Thoracic aorta (tissue), 2 donors: ENCODE measurements at places on chromosomes 7 and 10. TPM values are rescaled to one million over a fixed set of nuclear protein-coding genes. Genes with fewer than 3 reads are reported as not detected.

DNA sequence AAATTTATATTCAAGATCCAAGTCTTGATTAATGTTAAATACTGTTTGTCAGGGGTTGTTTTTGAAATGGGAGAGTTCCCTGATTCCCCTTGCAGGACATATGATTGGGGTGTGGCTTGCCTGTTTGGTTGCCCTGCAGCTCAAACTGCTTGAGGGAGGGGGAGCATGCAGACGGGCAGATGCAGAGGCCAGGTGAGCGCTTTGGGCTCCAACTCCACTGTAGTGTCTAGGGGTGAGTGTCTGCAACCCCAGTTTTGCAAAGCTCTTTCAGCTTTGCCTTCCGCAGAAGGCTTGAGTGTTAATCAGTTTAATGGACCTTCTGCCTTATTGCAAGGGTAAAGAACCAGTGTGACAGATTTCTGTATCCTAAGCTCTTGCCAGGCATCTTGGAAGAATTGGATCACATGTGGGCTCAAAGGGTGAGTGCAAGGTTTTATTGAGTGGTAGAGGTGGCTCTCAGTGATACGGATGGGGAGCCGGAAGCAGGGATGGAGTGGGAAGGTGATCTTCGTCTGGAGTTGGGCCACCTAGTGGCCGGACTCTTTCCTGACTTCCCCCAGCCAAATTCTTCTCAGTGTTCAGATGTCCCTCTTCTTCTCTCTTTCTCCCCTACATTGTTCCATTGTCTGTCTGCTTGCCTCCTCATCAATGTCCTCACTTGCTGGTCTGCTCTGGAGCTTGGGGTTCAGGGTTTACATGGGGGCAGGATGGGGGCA lies 479.7 kb downstream of the ATRNL1 start:
- H3K36me3 ChIP-seq, result no peaks in the 10 kb centered on the region
- no peaks in the 10 kb centered on the region for H3K4me1 ChIP-seq
- no peak overlapping the region for H3K4me3 ChIP-seq
- no peak overlapping the region for H3K27ac ChIP-seq
- no peak for DNase-seq

DNA sequence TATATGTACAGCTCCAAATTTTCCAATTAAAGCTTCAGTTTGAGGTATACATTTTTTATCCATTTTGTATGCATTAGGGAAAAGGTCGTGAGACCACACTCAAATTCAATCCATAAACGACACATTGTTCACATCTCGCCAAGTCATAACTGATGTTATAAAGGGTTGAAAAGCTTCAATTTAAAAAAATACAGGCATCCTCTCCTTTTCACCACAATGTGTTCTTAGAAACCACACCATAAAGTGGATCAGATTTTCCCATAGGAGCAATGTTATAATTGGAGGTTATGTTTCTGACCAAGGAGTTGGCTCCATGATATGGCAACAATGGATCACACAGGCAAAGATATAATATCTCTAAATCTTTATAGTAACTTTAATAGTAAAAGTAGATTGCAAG lies 663.6 kb downstream of the PARD3 start:
- peaks cover 2% of the 10 kb centered on the region for H3K4me1 ChIP-seq
- no peak for DNase-seq
- no peaks in the 10 kb centered on the region for H3K36me3 ChIP-seq

GRCh38 chr7:130444751-130445407 lies 4.1 kb upstream of the CEP41 start:
- H3K27me3 ChIP-seq, result no peaks in the 10 kb centered on the region
- no peak overlapping the region for H3K4me3 ChIP-seq
- no peak for DNase-seq

DNA sequence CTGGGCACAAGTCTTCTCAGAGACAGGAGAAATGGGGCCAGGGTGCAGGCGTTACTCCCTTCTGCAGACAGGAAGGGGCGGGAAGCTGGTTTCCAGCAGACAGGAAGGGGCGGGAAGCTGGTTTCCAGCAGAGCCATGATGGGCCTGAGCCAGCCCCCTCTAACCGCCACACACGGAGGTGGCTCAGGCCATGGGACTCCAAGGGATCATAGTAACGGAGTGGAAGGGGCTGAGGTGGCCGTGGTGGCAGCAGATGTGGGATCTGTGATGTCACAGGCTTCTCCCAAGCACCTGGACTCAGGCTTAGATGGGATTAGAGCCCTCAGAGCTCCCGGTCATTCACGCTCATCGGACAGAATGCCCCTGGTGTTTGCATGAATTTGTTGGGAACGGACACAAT lies 177.8 kb downstream of the USP6NL start:
- no peaks in the 10 kb centered on the region for H3K36me3 ChIP-seq
- no peaks in the 10 kb centered on the region for H3K4me1 ChIP-seq
- H3K27ac ChIP-seq, result no peak overlapping the region

GRCh38 chr10:74542077-74542476 lies 284.3 kb upstream of the KAT6B start:
- H3K4me1 ChIP-seq, result no peaks in the 10 kb centered on the region
- no peak overlapping the region for H3K27ac ChIP-seq
- no peaks in the 10 kb centered on the region for H3K27me3 ChIP-seq
- H3K4me3 ChIP-seq, result no peak overlapping the region

DNA sequence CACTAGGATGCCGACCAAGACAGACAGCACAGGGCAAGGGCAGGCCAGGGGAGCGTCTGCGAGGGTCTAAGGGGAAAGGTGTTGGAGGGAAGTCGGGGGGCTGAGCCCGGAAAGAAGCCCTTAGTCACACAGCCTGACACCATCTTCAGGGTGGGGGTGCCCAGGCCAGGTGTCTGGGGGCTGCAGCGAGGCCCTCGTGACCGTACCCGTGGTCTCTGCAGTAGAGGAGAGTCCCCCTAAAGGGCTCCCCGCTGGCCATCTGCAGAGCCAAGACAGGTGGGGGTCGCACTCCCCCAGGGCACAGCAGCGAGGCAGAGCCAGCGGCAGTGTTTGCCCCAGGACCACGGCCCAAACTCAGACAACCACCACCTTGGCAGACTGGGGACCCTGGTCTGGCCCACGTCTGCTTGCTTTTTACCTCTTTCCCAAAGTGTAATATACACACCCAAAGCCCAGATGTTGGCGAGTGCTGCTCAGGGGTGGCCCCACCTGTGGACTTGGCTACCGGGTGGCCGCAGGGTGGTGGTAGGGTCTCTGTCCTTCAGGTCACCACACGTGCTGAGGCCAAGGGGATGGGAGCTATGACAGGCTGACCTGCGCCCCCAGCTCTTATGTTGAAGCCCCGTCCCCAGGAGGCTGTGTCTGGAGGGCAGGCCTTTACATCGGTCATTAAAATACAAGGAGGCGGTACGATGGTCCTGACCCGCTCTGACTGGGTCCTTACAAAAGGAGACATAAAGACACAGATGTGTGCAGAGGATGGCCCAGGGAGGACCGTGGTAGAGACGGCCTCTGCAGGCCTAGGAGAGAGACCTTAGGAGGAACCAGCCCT lies 107.4 kb downstream of the DNAJB6 start:
- DNase-seq, result no peak
- H3K27ac ChIP-seq, result no peak overlapping the region

- no peak overlapping the region for H3K27ac ChIP-seq
- no peak for DNase-seq
- H3K36me3 ChIP-seq, result no peaks in the 10 kb centered on the region
- no peaks in the 10 kb centered on the region for H3K27me3 ChIP-seq
Observed at GRCh38 chr7:151398446-151399304, 11.2 kb downstream of the WDR86 start.

GRCh38 chr7:17976952-17977351 lies 36.7 kb upstream of the SNX13 start:
- H3K4me1 ChIP-seq, result no peaks in the 10 kb centered on the region
- DNase-seq, result no peak
- no peak overlapping the region for H3K4me3 ChIP-seq
- H3K27me3 ChIP-seq, result no peaks in the 10 kb centered on the region
- no peaks in the 10 kb centered on the region for H3K36me3 ChIP-seq

DNA sequence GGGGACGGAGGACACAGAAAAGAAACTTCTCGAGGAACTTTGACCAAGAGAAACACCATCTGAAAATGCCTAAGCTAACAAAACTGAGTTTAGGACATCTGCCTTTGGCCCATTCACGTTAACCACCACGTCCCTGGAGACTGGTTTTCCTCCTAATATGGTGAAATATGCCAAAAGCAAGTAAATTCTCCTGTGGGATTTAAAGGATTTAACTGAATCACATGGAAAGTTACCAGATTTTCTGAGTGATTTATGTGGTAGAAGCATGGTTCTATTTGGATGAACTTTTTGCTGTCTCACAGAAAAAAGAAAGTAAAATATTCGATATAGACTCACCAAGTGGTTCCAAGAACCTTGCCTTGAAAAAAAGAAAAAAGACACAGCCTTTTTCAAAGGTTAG lies 30.4 kb upstream of the BMPER start:
- peak overlapping the region; percentile 12 for H3K27ac ChIP-seq
- no peaks in the 10 kb centered on the region for H3K36me3 ChIP-seq
- H3K27me3 ChIP-seq, result no peaks in the 10 kb centered on the region
- DNase-seq, result no peak
- peak overlapping the region; percentile 50 for H3K4me3 ChIP-seq
- peaks cover 37% of the 10 kb centered on the region for H3K4me1 ChIP-seq

DNA sequence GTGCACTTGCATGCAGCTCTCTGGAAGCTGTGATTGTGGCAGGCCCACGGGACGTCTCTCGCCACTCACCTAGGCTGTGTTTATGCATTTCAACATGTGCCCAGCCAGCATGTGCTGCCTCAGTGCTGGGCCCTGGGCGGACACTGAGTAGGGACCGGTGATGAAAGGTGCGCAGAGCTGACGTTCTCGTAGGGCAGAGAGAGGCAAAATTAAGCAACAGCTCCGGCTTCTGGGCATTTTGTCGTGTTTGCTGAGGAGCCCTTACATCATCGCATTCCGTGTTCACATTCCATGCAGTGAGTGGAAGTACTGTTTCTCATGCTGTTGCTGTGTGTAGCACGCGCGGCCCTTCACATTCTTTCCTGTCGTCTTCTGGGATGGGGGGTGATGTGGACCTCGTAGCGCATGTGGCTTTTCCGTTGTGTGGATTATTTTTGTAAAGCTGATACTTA lies 50.5 kb downstream of the PRF1 start:
- no peaks in the 10 kb centered on the region for H3K4me1 ChIP-seq
- no peak for DNase-seq
- no peak overlapping the region for H3K27ac ChIP-seq
- H3K36me3 ChIP-seq, result no peaks in the 10 kb centered on the region

GRCh38 chr7:148050492-148051158 lies 539.9 kb upstream of the C7orf33 start:
- no peaks in the 10 kb centered on the region for H3K36me3 ChIP-seq
- H3K4me3 ChIP-seq, result no peak overlapping the region
- H3K27me3 ChIP-seq, result no peaks in the 10 kb centered on the region
- no peaks in the 10 kb centered on the region for H3K4me1 ChIP-seq
- no peak overlapping the region for H3K27ac ChIP-seq

- H3K4me3 ChIP-seq, result no peak overlapping the region
- no peak overlapping the region for H3K27ac ChIP-seq
- H3K27me3 ChIP-seq, result no peaks in the 10 kb centered on the region
Observed at GRCh38 chr10:77458986-77459590, 178.5 kb downstream of the KCNMA1 start.

DNA sequence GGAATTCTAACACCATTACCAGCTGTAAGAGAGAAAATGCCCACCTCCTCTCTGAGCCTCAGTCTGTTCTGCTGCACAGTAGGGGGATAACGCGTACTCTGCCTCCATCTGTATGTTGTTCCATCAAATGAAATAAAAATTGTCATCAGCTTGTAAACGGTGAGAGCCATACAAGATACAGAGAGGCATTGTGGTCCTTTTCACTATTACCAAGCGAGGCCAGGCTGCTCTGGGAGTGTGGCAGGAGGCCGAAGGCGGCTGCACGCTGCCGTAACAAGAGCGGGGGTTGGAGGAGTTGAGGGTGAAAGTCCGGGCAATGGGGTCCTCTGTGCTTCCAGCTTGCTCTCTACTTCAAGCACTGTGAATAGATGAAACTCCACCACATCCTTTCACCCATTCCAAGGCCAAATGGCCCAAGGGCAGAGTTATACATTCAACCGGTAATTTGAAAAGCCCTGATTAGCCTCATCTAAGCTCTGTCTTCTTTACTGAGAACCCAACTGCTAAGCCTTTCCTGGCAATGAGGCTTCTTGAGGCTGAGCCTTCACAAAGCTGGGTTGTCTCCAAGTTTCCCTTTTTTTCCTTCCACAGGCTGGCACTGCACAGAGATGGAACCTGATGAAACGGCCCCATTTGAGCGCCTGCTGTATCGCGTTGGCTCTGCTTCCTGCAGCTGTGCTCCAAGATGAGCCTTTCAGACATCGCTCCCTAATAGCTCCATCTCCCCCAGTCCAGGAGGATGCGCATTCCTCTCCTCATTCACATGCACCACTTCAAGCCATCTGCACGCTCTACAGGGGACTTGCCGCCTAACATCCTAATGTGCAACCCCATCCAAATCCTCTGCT lies 47.2 kb downstream of the PYROXD2 start:
- no peak overlapping the region for H3K4me3 ChIP-seq
- no peaks in the 10 kb centered on the region for H3K4me1 ChIP-seq
- no peak overlapping the region for H3K27ac ChIP-seq
- no peak for DNase-seq

DNA sequence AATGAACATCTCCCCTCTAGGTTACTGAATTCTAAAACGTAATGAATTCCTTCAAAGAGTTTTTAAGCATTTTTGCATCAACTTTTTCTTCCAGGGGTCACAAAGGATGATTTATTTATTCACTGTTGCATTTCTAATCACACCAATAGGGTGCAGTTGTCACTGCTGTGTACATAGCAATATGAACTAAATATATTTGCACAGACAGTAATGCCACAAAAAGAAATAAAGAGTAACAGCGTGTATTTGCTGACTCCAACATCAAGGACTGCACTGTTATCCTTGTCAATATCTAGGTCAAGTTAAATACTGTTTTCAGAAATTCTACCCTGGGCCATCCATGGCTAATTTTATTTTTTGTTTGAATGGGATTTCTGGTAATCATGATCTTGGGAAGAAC lies 138.0 kb downstream of the FRMD4A start:
- no peaks in the 10 kb centered on the region for H3K36me3 ChIP-seq
- no peaks in the 10 kb centered on the region for H3K4me1 ChIP-seq
- H3K27me3 ChIP-seq, result no peaks in the 10 kb centered on the region

GRCh38 chr7:150685219-150686029 lies at the start of gene GIMAP2:
TSS of gene GIMAP2 (plus strand) at chr7:150685706. CDS start at chr7:150687060, 1,354 bp downstream.
- no peaks in the 10 kb centered on the region for H3K27me3 ChIP-seq
- H3K4me1 ChIP-seq, result no peaks in the 10 kb centered on the region
- no peaks in the 10 kb centered on the region for H3K36me3 ChIP-seq
- peak within 1 kb of the TSS; percentile 43 for H3K27ac ChIP-seq

Gene RHOBTB1
- total RNA-seq, result 19.6 TPM

Gene LIPF
- not detected for total RNA-seq

Gene FAM25A
- total RNA-seq, result not detected

Gene OR2A2
- not detected for total RNA-seq

Gene C7orf33
- total RNA-seq, result not detected

Gene ACBD7
- 0.63 TPM for total RNA-seq
